ENCODE measurements at places on chromosomes 4 and X.

GRCh38 chrX:130083656-130084382 is 26.5 kb downstream of the ELF4 start:
- no peak for DNase-seq

DNA sequence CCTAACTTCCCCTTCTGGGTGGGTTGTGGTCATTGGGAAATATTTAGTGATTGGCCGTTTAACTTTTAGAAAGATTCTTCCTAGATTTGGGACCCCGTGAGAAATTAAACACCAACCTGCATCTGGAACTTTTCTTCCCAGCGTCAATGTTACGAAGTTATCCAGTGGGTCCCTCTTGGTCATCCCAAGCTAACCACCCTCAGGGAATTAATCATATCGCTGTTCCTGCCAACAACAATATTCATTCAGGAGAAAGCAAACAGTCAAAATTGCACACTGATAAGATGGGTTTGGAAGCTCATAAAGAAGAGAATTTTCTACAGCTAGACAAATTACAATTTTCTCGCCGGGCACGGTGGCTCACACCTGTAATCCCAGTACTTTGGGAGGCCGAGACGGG is 121.2 kb upstream of the STX18 start:
- DNase-seq: peak; percentile 65

DNA sequence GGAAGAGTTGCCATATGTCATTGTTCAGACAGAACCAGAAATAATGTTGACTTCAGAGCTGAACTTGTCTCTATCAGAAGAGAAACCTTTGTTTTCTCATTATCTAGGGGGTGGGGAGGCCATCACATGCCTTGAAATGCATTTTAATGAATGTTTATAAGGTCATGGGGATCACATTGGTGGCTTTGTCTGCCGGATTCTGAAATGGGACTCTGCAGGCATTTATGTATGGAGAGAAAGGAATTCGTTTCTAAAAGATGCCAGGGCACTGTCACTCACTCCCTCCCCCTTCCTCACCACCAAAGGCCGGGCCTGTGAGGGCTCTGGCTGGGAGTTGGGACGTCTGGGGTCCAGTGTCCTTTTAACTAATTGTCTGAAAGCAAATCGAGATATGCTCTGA is 102.2 kb downstream of the MAMLD1 start:
- no peak for DNase-seq

DNA sequence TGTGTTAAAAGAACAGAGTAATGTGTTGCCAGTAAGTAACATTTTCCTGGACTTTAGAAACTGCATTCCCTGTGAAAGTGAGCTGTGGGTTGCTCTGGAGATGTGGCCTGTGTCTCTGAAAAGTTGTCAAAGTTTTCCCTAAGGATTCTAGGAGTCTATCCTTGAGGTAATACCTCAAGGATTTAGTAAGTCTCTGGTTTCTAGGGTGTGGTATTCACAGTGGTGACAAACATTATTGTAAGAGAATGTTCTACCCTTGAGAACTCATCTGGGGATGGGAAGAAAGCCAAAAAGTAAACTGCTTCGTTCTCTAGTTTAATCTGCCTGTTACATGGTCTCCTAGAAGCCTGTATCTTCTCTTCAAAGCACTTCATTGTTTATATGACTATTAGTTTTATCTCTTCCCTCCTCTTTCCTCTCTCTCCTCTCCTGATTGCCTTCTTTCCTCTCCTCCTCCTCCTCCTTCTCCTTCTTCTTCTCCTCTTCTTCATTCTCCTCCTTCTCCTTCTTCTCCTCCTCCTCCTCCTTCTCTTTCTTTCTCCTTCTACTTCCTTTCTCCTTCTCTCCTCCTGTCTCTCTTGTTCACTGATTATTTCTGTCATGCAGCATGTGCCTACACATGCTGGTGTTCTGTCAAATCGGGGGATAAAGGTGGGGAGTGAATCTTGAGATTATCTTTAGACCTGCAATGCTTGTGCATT is 321.3 kb downstream of the PTTG2 start:
- peak; percentile 38 for DNase-seq

GRCh38 chr4:158239196-158239595 is 28.9 kb downstream of the TMEM144 start:
- DNase-seq: no peak

GRCh38 chrX:63918611-63919010 is 133.6 kb upstream of the ARHGEF9 start:
- DNase-seq: peak; percentile 13
